ENCODE measurements at places on chromosomes 4 and X. TPM values are rescaled to one million over a fixed set of nuclear protein-coding genes. Genes with fewer than 3 reads are reported as not detected.

The COX7B gene
- 104 TPM for total RNA-seq

The ZRSR2 gene
- 0.48 TPM for total RNA-seq

DNA sequence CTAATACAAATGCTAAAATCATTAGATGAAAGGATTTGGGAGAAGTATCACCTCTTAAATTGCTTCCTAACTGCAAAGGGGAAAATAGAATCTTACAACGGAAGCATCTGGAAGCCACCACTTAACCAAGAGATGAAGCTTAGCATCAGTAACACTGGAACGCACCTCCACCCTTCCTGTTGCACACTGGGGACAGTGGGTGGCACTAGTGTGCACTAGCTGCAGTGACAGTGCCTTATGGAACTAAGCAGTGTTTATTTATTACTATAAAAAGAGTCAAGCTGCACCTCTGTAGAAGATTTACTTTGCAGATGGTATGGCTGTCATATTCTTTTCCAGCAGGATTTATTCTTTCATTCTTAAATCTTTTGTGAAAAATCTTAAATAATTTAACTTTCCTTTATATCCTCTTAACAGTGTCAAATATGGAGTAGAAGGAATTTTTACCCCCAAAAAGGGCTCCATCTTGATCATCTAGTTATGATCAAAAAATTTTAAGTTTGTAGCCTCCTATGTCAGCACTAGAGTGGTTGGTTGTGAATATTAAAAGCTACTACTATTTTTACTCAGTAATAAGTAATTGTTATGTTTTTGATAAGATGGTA lies 76.7 kb downstream of the SCD5 start:
- no peak for DNase-seq

- no peak for DNase-seq
Measured at GRCh38 chr4:53928825-53929224, 135.6 kb downstream of the CHIC2 start.

DNA sequence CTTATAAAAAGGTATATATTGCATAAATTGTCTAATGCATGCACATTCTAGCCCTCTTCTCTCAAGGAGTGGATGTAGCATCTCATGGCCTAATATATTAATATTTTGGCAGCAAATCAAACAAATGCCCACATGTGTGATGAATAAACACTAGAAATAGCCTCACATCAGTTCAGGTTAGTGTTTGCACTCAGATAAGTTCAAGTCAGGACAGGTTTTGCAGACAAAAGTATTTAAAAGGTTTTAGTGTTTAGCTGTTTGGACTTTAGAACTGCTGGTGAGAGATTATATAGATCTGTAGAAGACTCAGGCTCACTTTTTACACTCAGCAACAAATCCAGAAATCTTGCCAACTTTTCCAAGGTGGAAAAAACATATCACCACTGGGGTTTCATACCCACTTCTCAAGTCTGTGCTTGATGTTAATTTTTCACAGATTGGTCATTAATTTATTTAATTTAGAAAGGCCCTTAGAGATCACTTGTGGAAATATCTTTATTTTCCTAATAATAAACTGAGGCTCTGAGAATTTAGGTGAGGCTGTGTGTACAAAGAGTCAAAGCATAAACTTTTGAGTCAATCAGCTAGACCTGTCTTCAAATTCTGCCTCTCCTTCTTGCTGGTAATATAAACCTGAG lies 362.6 kb downstream of the GASK1B start:
- DNase-seq, result peak; percentile 68

DNA sequence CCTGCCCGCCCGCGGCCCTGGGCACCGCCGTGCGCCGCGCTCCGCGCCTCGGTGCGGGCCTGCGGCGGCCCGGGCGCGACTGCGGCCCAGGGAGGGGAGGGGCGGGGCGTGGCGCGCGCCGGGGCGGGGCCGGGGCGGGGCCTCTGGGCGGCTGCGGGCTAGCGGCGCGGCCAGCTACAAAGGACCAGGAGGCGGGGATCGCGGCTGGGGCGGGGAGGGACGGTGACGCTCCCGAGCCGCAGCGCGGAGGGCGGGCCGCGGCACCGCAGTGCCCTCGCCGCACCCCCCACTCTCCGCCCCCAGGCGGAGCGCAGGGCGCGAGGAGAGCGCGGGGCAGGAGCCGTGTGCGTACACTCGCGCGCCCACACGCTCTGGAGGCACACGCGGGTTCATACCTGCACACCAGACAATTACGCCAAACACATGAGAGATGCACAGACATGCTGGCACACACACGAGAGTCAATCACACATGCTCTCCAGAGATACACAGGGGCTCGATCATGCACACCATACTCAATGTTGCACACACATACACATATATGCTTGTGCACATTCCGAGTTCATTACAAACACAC lies at the start of gene CRMP1:
Gene CRMP1, minus strand, starts transcription at position 83 of the 577 bp plus-strand sequence. CDS start 117 bp downstream, outside the sequence.
- DNase-seq, result no peak
